ENCODE measurements at places on chromosomes 3 and 15. TPM values are rescaled to one million over a fixed set of nuclear protein-coding genes. Genes with fewer than 3 reads are reported as not detected.

The CCDC39 gene
- total RNA-seq = not detected

The GADL1 gene
- total RNA-seq = not detected

The CNTN6 gene
- under 0.01 TPM for total RNA-seq

The AAGAB gene
- 52.2 TPM for total RNA-seq

The ALDH1L1 gene
- 1.2 TPM for total RNA-seq

The IL5RA gene
- total RNA-seq = not detected

The PATL2 gene
- total RNA-seq = not detected

The ADIPOQ gene
- total RNA-seq = not detected

The SEMA3G gene
- total RNA-seq = 0.50 TPM
